ENCODE measurements at places on chromosomes 3 and 15. TPM values are rescaled to one million over a fixed set of nuclear protein-coding genes. Genes with fewer than 3 reads are reported as not detected.

GRCh38 chr3:57961828-57962447 is 46.3 kb upstream of the FLNB start:
- no peak for DNase-seq

PRKAR2A gene
- total RNA-seq: 47.6 TPM

OR5K4 gene
- total RNA-seq: not detected

- DNase-seq: no peak
These were observed 22.3 kb downstream of the OSBPL10 start for GRCh38 chr3:31958701-31959152.

GRCh38 chr15:26134812-26135211 is 271.7 kb upstream of the ATP10A start:
- DNase-seq: no peak

GPR62 gene
- not detected for total RNA-seq

DNA sequence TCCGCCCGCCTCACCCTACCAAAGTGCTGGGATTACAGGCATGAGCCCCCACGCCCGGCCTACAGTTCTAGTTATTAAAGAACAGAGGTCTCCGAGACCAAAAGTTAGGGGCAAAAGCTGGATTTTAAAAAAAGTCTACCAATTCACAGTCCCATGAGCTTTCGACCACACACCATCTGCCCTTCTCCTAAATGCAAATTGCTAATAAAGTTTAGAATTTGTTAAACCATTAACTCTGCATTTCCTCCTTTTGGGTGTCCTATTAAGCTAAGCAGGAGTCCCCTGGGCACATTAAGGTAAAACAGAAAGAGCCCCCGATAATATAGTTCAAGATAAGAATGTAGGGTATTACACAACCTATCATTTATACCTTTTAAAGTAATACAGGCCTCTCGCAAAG is 322.7 kb downstream of the FOXP1 start:
- DNase-seq: no peak

SCAMP5 gene
- total RNA-seq: 2.6 TPM

GRCh38 chr3:29475305-29475840 is 194.5 kb downstream of the RBMS3 start:
- no peak for DNase-seq

TICRR gene
- total RNA-seq: 0.09 TPM

BCHE gene
- 6.8 TPM for total RNA-seq

DNA sequence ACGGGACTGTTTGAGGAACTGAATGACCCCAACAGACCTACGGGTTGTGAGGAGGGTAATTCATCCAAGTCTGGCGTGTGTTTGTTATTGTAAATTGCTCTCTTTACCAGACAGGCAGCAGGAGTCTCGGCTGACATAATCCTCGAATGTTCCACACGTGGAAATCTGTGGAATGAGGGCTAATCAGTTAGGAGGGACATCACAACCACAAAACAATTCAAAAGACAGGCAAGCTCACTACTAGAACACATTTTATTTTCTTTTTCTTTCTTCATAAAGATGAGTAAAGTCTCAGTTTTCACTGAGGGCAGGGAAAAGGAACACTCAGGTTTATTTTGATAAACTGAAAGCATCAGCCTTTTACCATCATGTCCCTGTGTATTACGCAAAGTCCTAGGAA is 53.8 kb downstream of the GRK7 start:
- no peak for DNase-seq

- no peak for DNase-seq
These were observed 437.9 kb downstream of the CHL1 start for GRCh38 chr3:634511-634910.

DNA sequence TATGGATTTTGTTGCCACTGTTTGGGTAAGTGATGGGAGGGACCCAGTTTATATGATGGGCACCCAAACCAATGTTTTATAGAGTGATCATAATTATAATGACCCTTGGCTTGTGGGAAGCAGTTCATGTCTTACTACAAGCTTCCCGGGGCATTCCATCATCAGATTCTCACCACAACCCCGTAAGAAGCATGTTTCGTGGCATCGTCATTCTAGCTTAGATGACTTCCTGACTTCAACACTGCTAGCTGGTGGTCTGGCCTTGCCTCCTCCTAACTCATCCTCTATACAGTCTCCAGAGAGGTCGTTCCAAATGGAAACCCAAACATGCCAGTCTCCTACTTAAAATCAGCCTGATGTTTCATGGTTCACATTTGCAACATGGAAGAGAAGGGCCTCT is 226.9 kb downstream of the ADAMTS9 start:
- DNase-seq: no peak

SMCO1 gene
- not detected for total RNA-seq
